NCI-H460 (cell line): ENCODE measurements at places on chromosomes 5 and 9. TPM values are rescaled to one million over a fixed set of nuclear protein-coding genes. Genes with fewer than 3 reads are reported as not detected.

NUTM2F gene
- total RNA-seq, result not detected in 2 replicates

FASTKD3 gene
- total RNA-seq, result 23.7 and 25.2 TPM in 2 replicates

HMMR gene
- 75.7 and 78.2 TPM in 2 replicates for total RNA-seq

SLU7 gene
- total RNA-seq, result 39.9 and 55.6 TPM in 2 replicates

MSX2 gene
- 11.7 TPM in 2 replicates for total RNA-seq

GPR151 gene
- total RNA-seq, result not detected in 2 replicates

IRX2 gene
- 30.6 and 33.9 TPM in 2 replicates for total RNA-seq

FBN2 gene
- total RNA-seq, result 29.7 and 29.8 TPM in 2 replicates

PCDHB3 gene
- total RNA-seq, result 0.12 and 0.14 TPM in 2 replicates
